Prostate gland (tissue), 2 donors: ENCODE measurements at places on chromosomes 7 and 10.

GRCh38 chr10:6909905-6910560 is 330.0 kb upstream of the PRKCQ start:
- no peak for DNase-seq

- DNase-seq, result no peak
Observed at GRCh38 chr7:95921543-95921942, 149.2 kb downstream of the DYNC1I1 start.

- DNase-seq, result no peak
Observed at GRCh38 chr7:18040196-18040595, 12.6 kb upstream of the PRPS1L1 start.

- no peak for DNase-seq
Observed at GRCh38 chr7:110421490-110422241, 669.3 kb upstream of the LRRN3 start.

DNA sequence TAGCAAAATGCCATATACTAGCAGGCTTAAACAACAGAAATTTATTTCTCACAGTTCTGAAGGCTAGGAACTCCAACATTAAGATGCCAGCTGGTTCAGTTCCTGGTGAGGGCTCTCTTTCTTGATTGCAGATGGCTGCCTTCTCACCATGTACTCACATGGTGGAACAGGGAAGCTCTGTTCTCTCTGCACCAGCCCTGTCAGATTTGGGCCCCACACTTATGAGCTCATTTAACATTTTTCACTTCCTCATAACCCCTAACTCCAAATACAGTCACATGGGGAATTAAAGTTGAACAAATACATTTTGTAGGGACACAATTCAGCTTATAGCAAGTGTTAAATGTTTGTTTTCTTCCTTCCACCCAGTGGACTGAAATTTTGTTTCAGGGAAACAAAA is 218.6 kb upstream of the TAC1 start:
- no peak for DNase-seq

DNA sequence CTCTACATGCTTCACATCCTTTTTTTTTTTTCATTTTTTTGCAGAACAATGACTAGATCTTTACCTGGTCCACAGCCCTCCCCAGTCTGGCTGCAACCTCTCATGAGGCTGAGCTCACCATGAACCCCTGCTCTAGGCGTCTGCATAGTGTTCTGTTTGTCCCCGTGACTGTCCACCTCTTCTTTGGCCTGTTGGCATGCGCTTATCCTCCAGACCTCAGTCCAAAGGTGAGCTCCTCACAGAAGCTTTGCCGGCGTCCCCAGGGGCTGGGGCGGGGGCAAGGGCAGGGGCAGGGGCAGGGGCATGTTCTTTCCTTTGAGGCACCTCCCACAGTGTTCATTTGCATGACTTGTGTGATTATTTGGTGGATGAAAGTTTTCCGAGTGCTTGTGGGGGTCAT is 218.4 kb upstream of the ZNF32 start:
- no peak for DNase-seq
